ENCODE measurements at places on chromosomes 12 and 14. TPM values are rescaled to one million over a fixed set of nuclear protein-coding genes. Genes with fewer than 3 reads are reported as not detected.

Gene ARHGEF40
- total RNA-seq: 17.5 TPM

Gene OAS2
- total RNA-seq: 5.0 TPM

Gene GLT1D1
- not detected for total RNA-seq

Gene TGM1
- 1.5 TPM for total RNA-seq

Gene IL31
- total RNA-seq: not detected

Gene CCDC91
- 34.4 TPM for total RNA-seq

Gene LRP1-AS
- not detected for total RNA-seq

Gene AICDA
- not detected for total RNA-seq

Gene LRRIQ1
- not detected for total RNA-seq

Gene IFT43
- total RNA-seq: 19.2 TPM

Gene RASSF9
- 0.14 TPM for total RNA-seq

Gene SFSWAP
- total RNA-seq: 26.5 TPM

Gene GYS2
- total RNA-seq: not detected

Gene LALBA
- not detected for total RNA-seq

Gene IL23A
- total RNA-seq: not detected
